Stimulated activated CD4-positive, alpha-beta T cell treated with anti-CD3 and anti-CD28 coated beads, Interleukin-1b, Interleukin-23, amount 100 ng/mL, for 24 hours (primary cell): ENCODE measurements at places on chromosomes 13 and 19.

GRCh38 chr13:59300355-59301173 is 863.2 kb downstream of the DIAPH3 start:
- DNase-seq = no peak

DNA sequence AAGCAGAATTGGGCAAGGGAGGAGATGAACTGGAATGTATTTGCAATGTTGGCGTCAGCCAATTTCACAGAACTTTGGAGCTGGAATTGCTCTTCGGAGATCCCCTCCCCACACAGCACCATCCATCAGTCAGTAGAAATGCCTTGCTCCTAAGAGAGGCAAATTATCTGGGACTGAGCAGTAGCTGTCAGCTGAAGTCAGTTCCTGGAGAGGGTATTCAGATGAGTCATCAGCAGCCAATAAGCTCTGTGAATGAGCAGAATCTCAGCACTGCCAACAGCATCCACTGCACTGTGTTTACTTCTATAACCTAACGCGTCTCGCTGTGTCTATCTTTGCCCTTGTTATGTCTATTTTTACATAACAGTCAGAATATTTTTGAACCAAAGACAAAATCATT is 213.7 kb downstream of the SLITRK5 start:
- DNase-seq = no peak

GRCh38 chr19:58511353-58512208 is at the start of gene SLC27A5:
Gene SLC27A5 (minus strand): TSS chr19:58511992. CDS start chr19:58511955, 37 bp downstream.
- DNase-seq = no peak

DNA sequence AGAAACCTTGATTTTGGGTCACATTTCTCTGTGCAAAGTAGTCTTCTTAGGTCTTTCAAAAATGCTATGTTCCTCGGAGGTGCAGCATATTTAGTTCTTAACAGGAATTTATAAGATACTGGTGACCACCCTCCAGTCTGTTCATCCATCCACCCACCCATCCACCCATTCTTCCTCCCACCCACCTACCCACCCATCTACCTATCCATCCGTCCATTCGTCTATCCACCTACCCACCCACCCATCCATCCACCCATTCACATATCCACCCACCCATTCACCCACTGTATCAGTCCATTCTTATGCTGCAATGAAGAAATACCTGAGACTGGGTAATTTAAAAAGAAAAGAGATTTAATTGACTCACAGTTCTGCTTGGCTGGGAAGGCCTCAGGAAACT is 74.9 kb downstream of the KCTD15 start:
- DNase-seq = no peak

DNA sequence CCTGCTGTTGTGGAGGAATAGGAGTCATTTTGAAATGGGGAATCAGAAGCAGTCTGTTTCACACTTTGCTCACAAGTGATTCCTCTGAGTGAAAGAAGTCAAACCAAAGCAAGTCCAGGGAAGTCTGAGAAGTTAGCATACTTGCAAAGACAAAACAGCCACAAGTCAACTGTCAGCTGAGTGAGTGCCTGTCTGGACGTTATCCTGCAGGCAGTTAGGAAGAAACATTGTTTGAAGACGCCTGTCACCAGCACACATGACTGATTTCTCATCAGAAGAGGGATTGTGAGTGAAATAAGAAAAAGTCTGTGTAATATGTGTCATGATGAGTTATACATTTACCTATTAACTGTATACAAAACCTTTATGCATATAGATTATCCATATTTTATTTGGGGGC is 153.5 kb downstream of the KCNRG start:
- DNase-seq = no peak

GRCh38 chr13:103759361-103759760 is 693.1 kb upstream of the SLC10A2 start:
- DNase-seq = no peak

DNA sequence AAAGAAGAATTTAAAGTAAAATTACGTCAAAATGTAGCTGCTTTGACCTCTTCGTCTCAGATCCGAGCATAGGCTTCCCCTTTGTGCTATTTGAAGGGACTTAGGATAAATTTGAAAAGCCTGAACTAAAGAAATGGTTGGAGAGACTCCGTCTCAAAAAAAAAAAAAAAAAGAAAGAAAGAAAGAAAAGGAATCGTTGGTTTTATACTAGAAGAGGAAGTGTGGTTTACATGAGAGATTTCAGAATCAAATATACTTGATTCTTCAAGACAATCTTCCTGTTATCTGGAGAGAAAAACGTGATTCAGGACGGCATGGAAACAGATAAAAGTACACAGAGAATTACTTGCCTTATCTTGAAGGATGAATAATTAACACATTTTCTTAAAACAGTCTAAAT is 474 bp upstream of the ZNF780B start:
- DNase-seq = no peak

GRCh38 chr13:80029170-80029569 is 311.8 kb downstream of the SPRY2 start:
- DNase-seq = no peak

DNA sequence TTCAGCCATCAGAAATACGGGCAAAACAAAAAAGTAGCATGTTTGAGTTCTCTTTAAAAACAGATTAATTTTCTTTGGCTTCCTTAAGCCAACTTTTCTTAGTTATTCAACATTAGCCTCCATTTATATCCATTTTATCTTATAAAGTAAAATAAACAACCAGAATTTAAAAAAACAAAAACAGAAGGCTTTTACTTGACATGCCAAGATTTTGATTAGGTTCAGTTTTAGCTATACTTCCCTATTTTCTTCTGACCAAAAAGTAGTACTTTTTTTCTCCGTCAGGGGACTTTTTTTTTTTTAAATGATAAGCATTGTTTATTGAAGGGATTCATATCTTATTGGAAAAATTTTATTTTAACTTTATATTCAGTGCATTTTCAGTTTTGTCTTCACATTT is 18.1 kb downstream of the RNASEH2B start:
- no peak for DNase-seq

DNA sequence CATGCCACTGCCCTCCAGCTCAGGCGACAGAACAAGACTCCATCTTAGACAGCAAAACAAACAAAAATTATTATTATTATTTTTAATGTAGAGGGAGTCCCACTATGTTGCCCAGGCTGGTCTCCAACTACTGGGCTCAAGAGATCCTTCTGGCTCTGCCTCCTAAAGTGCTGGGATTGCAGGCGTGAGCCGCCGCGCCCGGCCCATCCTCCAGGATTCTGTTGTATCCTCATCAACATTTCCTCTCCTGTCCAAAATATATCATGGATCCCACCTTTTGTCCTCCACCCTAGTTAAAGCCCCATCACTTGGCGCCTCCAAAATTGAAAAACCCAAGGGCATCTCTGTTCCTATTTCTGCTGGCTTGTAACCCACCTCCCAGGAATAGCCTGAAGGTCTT is 1.2 kb downstream of the ZNF784 start:
- no peak for DNase-seq

DNA sequence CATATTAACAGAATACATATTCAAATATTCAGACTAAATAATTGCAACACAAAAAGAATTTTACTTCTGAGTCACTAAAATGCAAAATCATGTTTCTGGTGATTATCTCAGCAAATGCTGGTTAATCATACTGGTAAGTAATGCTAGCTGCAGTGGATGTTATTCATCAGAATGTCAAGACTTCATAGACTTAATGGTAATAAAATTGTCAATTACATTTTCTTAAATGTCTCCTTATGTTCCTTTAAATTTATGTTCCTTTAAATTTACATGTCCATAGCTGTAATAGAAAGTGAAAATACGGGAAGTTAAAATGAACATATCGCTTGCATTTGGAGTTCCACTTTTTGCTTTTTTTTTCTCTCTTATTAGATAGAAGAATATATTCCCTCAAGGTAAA is 853.0 kb downstream of the SLITRK6 start:
- DNase-seq = no peak

DNA sequence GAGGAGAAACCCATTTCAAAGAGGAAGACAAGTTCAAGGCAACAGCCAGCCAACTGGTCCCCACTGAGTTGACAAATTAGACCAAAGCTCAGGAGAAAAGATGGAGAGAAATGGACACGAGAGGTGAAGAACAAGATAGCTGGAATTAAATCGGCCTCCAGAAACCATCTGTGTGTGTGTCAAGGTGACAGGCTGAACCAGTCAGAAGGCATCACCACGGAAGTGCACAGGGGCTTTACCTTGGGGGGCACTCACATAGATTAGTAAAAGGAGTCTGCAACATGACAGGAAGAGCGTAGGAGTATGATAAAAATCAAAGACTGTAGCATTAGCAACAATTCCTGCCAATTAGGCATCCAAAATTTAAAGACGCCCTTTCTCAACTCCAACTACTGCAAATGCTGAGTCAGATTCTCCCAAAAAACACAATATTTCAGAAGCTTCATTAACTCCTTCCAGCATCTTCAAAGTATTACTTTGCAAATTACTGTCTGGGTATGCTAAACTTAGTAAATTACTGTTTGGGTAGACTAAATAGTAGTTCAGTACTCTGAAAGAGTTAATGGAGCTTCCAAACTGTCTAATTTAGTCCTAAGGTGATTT is 66.2 kb downstream of the FOXO1 start:
- DNase-seq = no peak

DNA sequence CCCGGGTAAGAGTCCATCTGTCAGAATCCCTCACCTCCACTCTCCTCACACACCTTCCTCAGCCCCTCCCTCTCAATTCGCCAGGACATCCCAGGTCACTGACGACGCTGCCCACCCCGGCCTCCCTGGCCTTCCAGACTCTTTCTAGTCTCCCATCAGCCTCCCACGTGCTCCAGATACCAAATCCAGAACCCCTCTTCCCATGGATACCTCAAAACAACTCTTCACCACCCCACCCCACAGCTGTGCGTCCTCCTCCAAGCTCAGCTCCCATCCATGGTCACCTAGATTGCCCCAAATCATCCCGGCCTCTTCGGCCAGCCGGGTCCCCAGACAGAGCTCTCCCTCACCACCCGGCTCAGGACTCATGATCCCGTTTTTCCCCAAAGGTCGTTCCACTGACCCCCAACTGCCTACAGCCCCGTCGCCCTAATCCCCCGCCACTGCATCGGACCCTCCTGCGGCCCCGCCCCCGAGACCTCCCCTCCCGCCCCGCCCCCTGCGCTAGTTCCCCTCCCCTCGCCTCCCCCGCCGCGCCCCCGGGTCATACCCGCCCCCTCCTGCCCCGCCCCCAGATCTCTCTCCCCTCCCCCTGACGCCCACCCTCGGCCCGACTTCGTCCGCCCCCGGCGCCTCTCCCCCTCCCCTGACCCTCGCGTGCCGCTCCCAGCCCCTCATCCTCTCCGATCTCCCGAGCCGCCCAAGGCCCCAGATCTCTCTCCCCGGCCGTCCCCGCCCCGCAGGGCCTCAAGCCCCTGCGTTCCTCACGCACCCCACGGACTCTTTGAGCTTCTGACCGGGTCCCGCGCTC is 546 bp downstream of the UBXN6 start:
- peak; percentile 37 for DNase-seq

DNA sequence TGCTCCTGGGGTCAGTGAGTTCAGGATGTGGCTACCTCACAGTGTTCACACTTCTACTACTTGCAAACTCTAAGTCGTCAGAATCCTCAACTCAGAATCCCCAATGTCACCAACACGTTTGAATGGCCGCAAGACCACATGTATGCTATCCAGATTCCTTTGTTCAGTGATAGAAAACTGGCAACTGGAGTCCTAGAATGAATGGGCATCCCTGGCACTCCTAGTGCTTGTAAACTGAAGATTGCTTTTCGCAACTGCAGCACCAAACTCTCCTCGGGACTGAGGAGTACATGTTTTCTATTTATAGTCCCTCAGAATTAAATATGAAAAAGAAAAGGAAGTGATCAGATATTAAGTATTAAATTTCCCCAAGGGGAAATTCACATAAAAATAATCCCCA is 4.9 kb downstream of the SMAD9 start:
- no peak for DNase-seq

GRCh38 chr13:91085127-91085526 is 262.4 kb upstream of the MIR17HG start:
- DNase-seq = no peak

DNA sequence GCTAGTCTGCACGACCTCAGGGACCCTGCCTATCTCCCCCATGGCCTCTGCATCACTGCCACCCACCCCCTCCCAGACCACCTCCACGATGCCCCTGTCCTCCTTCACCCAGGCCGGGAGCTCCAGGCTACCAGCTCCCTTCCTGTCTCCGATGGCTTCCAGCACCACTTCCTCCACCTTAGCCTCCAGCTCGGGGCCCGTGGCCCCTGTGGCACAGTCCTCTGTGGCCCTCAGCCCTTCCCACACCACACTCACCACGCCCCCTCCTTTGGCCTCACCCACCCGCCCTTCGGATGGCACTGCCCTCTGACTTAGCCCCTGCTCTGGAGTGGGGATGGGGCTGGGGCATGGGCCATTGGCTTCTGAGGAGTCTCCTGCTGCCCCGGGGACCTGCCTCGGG is 7.2 kb downstream of the PALM3 start:
- DNase-seq = no peak

- no peak for DNase-seq
Observed at GRCh38 chr19:48342841-48343540, 17.6 kb downstream of the EMP3 start.

DNA sequence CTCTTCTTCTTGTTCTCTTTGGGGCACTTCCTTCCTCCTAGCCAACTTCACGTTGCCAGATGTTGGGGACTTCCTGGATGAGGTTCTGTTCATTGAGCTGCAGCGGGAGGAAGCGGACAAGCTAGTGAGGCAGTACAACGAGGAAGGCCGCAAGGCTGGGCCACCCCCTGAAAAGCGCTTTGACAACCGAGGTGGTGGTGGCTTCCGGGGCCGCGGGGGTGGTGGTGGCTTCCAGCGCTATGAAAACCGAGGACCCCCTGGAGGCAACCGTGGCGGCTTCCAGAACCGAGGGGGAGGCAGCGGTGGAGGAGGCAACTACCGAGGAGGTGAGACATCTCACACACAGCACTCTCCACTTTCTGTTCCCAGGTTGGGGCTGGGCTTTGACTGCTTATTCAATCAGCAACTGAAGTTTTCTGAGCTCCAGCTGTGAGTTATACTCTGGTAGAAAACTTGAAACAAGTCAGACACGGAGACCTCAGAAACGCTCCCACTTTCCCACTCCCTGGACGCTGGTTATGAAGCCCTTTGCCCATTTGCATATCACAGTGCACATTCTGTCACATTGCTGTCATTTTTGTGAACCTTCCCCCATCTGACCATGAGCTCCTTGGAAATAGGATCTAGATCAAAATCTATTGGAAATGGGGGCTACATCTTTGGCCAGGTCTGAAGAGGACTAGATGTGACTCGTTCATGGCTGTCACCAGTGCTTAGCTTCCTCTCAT is 7.2 kb upstream of the CCDC97 start:
- peak; percentile 42 for DNase-seq

GRCh38 chr13:64338671-64339070 is 2891.5 kb downstream of the PCDH9 start:
- DNase-seq = no peak

DNA sequence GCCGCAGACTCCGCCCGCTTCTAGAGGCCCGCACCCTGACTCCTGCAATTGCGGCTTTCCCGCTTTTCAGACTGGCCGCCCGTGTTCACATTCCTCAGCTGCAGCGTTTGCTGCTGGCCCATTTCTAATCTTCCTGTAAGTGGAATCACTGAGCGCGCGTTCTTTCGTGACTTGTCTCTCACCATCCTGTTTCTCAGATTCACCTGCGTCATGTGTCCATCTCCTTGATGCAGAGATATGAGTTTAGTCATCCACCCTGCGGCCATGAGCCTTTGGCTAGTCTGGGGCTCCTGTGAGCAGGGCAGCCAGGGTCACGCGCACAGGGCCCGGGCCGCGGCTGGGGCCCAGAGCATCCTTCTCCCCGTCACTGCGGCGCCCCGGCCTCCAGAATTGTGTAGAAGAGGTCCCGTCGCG is 110.0 kb downstream of the CRYL1 start:
- DNase-seq = no peak
